ENCODE measurements at places on chromosomes 1 and 21.

DNA sequence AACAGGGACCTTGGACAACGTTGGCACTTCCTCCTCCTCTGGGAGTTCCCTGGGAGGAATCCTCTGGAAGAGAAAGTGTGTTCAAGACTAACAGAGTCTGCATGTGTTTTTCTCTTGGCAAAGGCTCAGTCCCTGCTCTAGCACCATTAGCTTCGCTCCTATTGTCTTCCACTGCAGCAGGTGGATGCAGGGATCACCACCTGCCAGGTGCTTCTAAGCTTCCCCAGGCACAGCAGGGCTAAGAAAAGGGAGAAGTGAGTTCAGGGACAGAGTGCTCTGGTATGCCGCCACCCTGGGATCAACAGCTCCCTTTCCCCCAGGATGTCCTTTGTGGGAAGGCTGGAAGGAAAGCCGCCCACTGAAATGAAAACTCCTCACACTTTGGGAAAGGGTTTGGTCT lies 43.9 kb upstream of the IL20 start:
- DNase-seq, result no peak

DNA sequence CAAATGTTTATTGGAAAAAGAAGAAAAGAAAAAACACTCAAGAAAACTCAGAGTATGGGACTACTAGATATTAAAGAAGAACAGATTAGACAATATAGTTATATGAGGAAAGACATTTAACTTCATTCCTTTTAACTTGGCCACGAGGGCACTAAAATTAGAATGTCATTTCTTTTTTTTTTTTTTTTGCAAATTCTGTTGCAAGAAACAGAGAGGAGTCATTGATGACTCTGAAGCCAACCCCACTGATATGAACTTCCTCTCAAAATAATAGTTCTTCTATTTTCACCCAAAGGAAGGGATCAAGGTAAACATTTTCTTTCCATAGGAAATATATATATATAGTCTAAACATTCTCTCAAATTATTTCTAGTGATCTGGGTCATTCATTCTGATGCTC lies 24.6 kb upstream of the PEX19 start:
- DNase-seq, result no peak

- DNase-seq, result no peak
These were observed 22.8 kb downstream of the TMEM50A start for GRCh38 chr1:25360596-25361581.

DNA sequence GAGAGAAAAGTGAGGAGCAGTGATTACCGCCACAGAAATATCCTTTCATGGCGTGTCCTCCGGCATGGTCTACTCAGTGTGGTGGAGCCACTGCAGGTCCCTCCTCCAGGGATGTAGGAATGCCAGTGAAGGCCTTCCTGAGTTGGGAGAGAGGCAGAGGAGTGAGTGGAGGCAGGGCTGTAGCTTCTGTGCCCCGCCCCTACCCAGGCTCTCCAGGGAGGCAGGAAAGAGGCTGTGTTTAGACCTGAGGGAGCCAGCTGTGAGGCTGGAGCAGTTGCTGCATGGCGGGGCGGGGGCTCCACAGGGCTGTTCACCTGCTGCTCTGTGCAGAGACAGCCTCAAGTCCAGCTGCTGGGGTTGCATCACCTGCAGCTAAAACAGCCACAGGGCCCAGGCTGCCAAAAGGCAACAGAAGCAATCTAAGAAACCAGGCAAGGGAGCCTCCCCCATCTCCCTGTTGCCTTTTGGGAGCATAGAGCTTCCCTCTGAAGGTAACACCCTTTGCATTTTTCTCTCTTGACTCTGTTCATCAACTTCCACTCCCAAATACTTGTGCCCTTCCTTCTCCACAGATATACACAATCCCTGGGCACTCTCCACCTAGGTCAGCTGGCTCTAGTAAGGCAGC lies 801 bp upstream of the ANXA9 start:
- DNase-seq, result no peak

Measured in stimulated activated CD8-positive, alpha-beta memory T cell treated with anti-CD3 and anti-CD28 coated beads, Interleukin-12 subunit alpha, Interleukin-12 subunit beta, amount 100 ng/mL, for 1 hour (primary cell).